Stimulated activated CD8-positive, alpha-beta memory T cell treated with anti-CD3 and anti-CD28 coated beads, Interleukin-7, amount 100 ng/mL, for 1 hour (primary cell): ENCODE measurements at places on chromosomes 5 and 9.

DNA sequence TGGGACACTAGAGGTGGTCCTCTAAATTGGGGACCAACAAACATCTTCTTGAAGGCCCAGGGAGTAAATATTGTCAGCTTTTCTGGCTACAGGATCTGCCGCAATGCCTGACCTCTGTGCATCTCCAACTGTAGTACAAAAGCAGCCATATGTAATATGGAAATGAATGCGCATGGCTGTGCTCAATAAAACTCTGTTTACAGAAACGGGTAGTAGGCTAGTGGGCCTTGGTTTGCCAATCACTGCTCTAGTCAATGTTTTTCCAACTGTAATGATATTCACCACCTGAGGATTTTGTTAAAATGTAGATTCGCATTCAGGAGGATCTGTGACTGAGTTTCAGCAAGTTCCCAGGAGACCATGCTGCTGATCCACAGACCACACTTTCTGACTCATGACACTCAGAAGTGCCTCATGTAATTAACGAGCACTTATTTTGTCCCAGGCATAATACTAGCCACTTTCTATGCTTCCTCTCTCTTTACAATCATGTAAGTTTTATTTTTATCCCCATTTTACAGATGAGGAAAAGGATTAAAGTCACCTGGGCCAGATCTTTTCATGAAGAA, 96.9 kb downstream of the MED27 start:
- DNase-seq, result no peak

DNA sequence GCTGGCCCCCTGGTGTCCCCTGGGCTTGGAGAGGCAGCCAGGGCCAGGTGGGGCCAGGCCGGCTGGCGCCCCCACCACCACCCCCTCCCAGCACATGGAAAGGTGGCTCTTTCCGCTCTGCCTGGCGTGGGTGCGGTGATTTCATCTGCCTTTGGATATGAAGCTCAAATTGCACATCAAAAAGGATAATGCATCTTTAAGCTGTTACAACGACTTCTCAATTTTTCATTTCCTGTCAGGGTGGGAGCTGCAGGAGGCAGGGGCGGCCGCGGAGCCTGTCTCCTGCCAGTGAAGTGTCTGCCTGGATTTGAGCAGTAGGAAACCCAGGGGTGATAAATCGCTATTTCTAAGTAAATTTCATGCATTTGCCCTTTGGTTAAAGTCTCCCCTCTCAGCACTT, 169.2 kb upstream of the MVB12B start:
- DNase-seq, result no peak

- DNase-seq, result no peak
Measured at GRCh38 chr9:17863213-17863883, 284.5 kb downstream of the SH3GL2 start.

GRCh38 chr9:99296291-99296951, 74.3 kb downstream of the SEC61B start:
- DNase-seq, result no peak

DNA sequence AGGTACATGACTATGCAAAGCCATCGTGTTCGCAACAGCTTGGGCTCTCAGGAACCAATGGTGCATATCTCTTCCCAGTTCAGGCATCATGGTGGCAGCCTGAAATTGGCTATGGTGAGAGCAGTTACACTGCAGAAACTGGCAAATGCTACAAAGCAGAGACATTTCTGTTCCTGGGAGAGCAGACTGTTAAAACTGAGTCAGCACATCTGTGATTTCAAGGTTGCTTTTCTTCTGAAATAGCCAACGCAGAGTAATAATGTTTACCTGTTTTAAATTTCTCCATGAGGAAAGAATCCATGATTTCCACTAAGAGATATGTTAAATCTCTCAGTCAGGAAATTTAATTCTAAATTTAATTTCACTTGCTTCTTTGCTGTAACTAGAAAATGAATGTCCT, 47.8 kb downstream of the C7 start:
- DNase-seq, result no peak

- no peak for DNase-seq
Measured at GRCh38 chr9:83582029-83582428, 40.9 kb upstream of the IDNK start.

- no peak for DNase-seq
Measured at GRCh38 chr5:117872798-117873368, 1115.5 kb downstream of the DTWD2 start.

- DNase-seq, result no peak
Measured at GRCh38 chr9:72467766-72468738, 53.4 kb upstream of the TMC1 start.

GRCh38 chr9:121390372-121390771, 20.3 kb upstream of the STOM start:
- DNase-seq, result no peak

- no peak for DNase-seq
Measured at GRCh38 chr9:112162621-112163413, 12.3 kb downstream of the SUSD1 start.

- DNase-seq, result no peak
Measured at GRCh38 chr5:89313804-89314588, 431.0 kb upstream of the MEF2C start.

DNA sequence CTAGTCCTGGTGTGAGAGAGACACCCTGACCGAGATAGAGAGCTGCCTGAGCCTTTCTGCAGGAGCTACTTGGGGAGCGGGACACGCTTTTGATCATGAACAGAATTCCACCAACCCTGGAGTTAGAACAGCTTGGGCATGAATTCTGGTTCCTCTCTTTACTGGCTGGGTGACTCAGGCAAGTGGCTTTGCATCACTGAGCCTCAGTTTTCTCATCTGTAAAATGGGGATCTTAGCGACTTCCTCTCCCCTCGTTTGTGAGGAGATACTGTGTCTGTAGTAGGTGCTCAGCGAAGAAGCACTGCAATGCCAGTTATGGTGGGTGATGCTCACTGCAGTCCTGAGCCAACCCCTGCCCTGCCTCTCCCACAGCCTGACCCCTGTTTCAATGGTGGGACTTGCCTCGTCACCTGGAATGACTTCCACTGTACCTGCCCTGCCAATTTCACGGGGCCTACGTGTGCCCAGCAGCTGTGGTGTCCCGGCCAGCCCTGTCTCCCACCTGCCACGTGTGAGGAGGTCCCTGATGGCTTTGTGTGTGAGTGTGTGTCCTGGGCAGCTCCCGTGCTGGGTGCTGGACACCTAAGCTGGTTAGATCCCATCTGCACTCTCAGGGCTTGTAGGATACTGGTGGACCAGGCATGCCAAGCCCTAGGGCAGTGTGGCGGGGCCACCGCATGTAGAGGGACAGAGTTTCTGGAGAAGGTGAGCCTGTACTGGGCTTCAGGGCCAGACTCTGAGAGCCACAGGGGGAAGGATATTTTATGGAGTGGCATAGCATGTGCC, 16.0 kb downstream of the CRB2 start:
- DNase-seq, result no peak

GRCh38 chr5:173794901-173795416, 93.2 kb upstream of the CPEB4 start:
- DNase-seq, result no peak

GRCh38 chr9:131528186-131528585, 2.9 kb downstream of the UCK1 start:
- DNase-seq, result no peak

- DNase-seq, result no peak
Measured at GRCh38 chr5:122218778-122219177, 89.4 kb downstream of the ZNF474 start.

DNA sequence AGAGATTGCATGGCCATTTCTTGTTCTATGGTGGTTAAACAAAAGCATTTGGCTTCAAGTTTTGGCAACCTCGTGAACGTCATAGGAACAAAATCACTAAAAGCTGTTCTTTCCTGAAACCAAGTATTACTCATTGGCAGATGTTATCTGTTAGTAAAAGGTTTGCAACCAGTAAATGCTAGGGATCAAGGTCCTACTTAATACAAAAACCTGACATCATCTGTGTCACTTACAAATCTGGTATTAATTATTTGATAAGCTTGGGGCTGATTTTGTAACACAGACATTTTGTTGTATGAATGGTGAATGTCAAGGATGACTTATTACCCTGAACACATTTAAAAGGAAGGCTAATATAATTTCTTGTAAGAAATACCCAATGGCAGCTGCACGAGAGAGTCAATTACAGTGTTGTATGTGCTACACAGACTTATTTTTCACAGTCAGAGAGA, 486.4 kb upstream of the ZNF608 start:
- DNase-seq, result no peak

DNA sequence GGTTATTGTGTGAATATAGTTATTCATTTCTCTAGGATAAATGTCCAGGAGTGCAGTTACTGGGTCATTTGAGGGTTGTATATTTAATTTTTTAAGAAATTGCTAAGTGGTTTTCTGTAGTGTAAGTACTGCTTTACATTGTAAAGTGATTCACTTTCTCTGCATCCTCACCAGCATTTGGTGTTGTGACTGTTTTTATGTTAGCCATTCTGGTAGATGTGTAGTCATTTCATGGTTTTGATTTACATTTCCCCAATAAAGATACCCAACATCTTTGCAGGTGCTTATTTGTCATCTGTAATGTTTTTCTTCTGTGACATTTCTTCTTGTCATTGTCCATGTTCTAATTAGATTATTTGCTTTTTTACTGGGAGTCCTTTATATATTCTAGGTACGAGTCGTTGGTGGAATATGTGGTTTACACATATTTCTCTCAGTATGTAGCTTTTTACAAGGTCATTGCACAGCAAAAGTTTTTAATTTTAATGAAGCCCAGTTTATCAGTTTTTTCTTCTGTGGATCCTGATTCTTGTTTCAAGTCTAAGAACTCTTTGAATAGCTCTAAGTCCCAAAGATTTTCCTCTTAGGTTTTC, 34.0 kb downstream of the SCGB3A1 start:
- DNase-seq, result no peak

- DNase-seq, result no peak
Measured at GRCh38 chr9:75483636-75484035, 395.3 kb downstream of the OSTF1 start.

GRCh38 chr9:98563212-98563907, 145.4 kb downstream of the GABBR2 start:
- no peak for DNase-seq

GRCh38 chr5:23071682-23072081, 218.5 kb upstream of the CDH12 start:
- no peak for DNase-seq

GRCh38 chr9:121895358-121895757, 197.8 kb downstream of the TTLL11 start:
- no peak for DNase-seq

DNA sequence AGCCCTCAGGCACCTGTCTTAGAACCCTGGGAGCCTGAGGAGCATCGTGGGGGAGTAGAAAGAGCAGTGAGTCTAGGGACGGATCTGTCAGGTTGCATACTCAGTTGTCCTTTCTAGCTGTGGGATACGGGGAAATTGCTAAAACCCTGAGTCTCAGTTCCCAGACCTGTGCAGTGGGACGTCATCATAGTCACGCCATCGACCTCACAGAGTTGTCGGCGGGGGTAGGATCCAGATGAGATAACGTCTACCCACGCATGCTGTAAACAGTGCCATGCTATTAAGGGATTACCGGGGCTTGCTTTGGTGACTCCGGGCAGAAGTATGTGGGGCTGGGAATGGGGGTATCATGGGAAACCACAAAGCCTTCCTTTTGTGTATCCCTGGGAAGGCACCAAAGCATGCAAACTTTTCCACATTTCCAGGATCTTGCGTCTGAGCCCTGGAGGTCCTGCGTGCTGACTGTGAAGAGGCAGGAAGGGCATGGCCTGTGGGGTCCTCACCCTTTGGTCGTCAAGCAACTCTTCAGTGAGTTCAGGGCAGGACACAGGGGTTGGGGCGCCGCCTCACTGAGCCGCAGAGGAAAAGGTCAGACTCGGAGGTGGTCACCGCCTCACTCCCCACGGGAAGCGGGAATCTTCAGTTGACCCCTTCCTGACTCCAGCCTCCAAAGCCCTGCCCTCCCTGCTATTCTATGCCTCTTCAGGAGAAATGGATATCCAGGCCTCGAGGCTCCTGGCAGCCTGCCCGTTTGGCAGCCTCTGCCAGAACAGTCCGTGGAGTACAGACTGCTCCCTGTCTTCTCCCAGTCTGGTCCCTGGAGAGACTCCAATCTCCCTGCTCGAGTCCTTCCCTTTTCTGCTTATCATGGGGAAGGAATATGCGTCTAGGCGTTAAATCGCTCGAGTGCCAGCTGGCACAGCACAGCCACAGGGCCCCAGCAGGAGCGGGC, 186.8 kb upstream of the KLF9 start:
- DNase-seq, result no peak

- no peak for DNase-seq
Measured at GRCh38 chr5:93674138-93674537, 67.3 kb downstream of the POU5F2 start.

DNA sequence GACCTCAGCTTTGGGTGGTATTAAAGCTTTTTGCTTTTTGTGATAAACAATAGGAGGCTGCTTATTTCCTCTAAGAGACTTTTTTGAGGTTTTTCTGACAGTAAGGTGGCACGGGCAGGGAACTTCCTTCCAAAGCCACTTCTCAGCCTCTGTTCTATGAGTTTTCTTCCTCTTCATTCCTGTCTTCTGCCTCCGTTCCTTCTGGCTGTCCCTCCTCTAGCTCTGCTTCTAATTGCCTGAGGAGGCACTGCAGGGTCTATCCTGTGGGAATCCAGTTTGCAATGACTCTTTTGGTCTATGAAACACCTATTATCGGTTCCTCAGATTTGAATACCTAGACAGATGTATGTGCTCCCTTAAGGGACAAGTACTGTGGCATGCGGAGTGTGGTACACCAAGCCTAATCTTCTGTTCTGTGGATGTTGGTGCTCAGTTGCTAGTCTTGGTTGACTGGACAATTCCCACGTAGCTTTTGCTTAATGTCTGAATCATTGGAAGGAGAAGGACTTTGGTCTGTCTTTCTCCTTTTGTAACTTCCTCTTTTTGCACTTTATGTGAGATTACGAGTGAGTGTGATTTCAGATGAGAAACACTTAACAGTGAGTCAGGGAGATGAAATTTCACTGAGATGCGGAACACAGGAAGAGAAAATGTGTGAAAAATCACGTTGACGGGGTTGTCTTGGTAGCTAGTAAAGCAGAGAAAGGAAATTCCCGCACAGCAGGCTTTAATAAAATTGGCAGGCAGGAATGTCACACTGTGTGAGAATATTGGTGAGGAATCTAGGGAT, 305.2 kb downstream of the EFNA5 start:
- DNase-seq, result no peak

GRCh38 chr5:146291421-146292074, 47.1 kb upstream of the POU4F3 start:
- DNase-seq, result no peak

DNA sequence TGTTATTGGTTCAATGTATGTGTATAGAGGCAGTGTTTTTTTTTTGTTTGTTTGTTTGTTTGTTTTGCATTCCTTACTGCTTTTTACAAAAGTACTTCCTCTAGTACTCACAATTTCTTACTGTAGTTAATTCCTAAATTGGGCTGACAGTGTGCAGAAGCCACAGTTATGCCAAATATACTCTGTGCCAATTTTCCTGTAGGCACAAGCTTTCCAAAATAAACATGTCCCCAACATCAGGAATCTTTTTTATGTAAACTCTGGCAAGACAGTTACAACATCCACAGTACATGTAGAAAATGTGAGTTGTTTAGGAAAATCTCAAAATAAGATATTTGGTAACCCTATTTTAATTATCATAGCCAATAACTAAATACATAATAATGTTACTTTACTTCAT, 161.6 kb upstream of the TSLP start:
- no peak for DNase-seq

- no peak for DNase-seq
Measured at GRCh38 chr5:88830567-88830966, 52.4 kb downstream of the MEF2C start.
